Astrocyte of the cerebellum (primary cell): ENCODE measurements at places on chromosomes 11 and 22.
A peak's percentile ranks its signal among the peaks of the same experiment; 100 is the strongest.

DNA sequence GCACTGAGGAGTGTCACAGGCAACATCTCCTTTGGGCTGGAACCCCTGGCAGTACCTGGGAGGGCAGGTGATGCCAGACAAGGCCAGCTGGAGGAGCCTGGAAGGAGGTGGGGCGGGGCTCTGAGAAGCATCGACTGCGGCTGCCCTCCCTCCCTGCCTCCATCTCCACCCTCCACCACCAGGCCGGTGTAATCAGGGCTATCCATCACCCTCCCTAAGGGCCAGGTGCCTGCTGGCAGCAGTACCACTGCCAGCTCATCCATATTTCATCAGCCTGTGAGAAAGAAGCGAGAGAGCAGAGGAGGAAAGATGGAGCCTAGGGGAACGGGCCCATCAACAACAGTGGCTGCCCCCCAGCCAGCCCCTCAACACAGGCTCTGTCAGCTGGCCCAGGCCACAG, 51.4 kb upstream of the RASD2 start:
- DNase-seq, result no peak

- DNase-seq, result peak; percentile 84
Measured at GRCh38 chr11:121892131-121892681, 223.8 kb downstream of the BLID start.

DNA sequence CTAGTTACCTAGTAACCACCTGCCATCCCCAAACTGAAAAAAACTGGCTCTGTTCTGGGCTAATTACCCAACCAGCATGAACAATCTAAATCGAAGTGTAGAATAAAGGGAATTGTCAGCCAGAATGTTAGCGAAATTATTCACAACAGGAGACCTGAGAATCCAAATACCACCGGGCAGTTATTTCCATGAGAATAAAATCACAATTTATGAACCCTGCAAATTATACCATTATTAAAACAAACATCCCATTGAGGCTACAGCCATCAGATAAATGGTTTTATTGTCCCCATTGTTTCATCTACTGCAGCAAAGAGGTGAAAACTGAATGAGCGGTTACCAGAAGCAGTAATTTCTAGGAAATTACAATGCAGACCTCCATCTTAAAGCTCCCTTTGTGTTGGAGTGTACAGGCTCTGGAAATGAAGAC, 21.7 kb downstream of the FAM168A start:
- DNase-seq, result no peak

DNA sequence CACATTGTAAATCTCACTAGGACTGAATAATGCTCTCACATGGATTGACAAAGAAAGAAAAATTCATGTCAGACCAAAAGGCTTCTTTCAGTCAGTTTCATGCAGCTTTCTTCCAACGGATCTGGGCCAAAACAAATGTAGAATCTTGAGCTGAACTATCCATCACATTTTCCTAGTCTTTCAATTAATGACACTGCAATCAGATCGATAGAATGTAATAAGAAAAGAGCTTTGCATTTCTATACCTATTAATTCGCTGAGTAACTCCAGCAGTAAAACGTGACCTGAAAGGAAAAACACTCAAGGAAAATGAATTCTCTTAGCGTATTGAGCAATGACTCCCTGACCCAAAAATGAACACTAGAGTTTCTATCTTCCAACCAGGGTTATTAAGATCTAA, 194.8 kb upstream of the BLID start:
- no peak for DNase-seq

- DNase-seq, result no peak
Measured at GRCh38 chr22:43508489-43508888, 96.7 kb downstream of the MPPED1 start.

- no peak for DNase-seq
Measured at GRCh38 chr11:126633330-126633729, 277.8 kb downstream of the ST3GAL4 start.

GRCh38 chr11:5547982-5548381, 358 bp downstream of the OR52H1 start:
- DNase-seq, result no peak

GRCh38 chr11:77879218-77879617, 58.3 kb downstream of the AAMDC start:
- DNase-seq, result no peak

DNA sequence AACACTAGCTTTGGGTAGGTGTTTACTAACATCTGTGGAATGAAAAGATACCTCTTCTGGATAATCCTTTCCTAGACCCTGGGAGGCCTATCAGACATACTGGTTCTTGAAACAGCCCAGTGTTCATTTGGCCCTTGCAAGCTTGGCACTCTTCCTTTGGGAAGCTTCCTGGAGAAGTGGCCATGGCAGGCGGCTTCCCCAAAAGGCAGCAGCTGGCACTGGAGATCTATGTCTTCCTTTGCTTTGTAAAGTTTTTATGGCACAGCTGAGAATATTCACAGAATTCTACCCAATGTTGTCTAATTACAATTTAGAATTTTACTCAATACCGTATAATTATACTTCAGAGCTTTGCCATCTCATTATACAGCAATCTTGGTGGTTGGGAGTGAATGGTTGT, 199.2 kb upstream of the C11orf87 start:
- DNase-seq, result no peak

- no peak for DNase-seq
Measured at GRCh38 chr11:33988586-33989370, 62.8 kb upstream of the CAPRIN1 start.

DNA sequence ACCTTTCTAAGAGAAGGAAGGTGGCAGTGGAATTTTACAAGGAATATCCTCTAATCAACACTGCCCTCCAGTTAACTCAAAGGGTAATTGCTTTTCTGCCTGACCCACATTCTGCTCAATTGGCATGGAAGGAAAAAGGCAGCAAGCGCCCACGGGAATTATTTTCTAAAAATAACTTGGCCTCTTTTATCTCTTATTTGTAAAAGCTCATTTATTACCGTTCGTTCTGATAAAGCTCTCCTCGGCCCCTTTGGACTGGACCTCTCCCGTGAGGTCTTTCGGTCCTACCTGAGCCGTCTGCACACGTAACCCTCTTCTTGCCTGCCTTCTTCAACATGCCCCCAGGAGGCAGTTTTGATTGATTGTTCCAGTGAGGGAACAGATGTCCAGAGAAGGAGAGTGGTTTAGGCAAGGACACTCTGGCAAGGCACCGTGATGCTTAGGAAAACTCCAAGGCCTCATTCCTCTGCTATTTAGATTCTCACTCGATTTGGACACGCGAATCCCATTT, 53.2 kb upstream of the CRTAM start:
- no peak for DNase-seq
